Left ventricle myocardium inferior (tissue), 1 donor: ENCODE measurements at places on chromosomes 3 and 15. TPM values are rescaled to one million over a fixed set of nuclear protein-coding genes. Genes with fewer than 3 reads are reported as not detected.

DNA sequence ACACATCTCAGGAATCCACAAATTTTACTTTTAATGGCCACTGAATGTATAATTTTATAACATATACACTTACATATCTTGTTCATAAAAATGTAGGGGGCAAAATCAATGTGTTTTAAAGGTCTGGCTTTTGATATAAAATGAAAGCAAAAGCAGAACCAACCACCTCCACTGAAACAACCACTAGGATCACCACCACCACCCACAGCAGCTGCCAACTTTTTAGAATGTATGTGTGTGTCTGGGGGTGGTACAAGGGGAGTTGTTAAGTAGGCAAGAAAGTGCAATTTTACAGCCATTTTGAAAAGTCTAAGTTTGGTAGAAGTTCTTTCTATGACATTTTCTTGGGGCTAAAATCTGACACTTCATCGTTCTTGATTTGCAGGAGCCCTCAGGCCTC lies 44.0 kb downstream of the OTOL1 start:
- no peak for DNase-seq

DNA sequence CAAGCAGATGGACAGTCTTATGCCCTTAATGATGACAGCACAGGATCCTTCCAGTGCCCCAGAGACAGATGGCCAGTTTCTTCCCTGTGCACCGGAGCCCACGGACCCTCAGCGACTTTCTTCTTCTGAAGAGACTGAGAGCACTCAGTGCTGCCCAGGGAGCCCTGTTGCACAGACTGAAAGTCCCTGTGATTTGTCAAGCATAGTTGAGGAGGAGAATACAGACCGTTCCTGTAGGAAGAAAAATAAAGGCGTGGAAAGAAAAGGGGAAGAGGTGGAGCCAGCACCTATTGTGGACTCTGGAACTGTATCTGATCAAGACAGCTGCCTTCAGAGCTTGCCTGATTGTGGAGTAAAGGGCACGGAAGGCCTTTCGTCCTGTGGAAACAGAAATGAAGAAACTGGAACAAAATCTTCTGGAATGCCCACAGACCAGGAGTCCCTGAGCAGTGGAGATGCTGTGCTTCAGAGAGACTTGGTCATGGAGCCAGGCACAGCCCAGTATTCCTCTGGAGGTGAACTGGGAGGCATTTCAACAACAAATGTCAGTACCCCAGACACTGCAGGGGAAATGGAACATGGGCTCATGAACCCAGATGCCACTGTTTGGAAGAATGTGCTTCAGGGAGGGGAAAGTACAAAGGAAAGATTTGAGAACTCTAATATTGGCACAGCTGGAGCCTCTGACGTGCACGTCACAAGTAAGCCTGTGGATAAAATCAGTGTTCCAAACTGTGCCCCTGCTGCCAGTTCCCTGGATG lies 198.7 kb downstream of the AKAP13 start:
- peak; percentile 52 for DNase-seq

GRCh38 chr3:71559578-71560162 lies 23.9 kb downstream of the FOXP1 start:
- no peak for DNase-seq

GRCh38 chr3:58612830-58613229 lies 35.6 kb upstream of the FAM107A start:
- peak; percentile 53 for DNase-seq

GRCh38 chr3:129118745-129119144 lies 2.9 kb downstream of the RAB43 start:
- no peak for DNase-seq

- no peak for DNase-seq
Measured at GRCh38 chr15:69082021-69082502, 67.6 kb downstream of the NOX5 start.

GRCh38 chr3:151403246-151403645 lies 18.7 kb upstream of the P2RY12 start:
- DNase-seq = no peak

- DNase-seq = peak; percentile 85
Measured at GRCh38 chr15:73838831-73839426, 34.4 kb upstream of the TBC1D21 start.

DNA sequence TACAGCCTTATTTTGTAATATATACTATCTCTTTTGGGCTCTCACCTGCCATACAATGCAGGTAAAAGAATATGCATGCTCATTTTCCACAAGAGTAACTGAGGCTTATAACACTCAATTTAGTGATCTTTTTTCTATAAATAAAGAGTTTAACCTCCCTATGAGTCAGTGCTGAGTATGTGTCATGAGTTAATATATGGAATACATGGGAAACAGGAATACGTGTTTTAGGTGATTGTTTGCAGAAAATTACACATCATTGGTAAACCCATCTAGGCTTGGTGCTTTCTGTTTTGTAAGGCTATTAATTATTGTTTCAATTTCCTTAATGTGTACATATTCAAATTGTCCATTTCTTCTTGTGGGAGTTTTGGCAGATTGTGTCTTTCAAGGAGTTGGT lies 411.3 kb downstream of the GRM7 start:
- no peak for DNase-seq

Gene OR5K2
- not detected for total RNA-seq

Gene GPR176
- 1.6 TPM for total RNA-seq
